IMR-90 (cell line): ENCODE measurements at places on chromosomes 2 and 18. TPM values are rescaled to one million over a fixed set of nuclear protein-coding genes. Genes with fewer than 3 reads are reported as not detected.

RASGRP3 gene
- 2.5 and 3.0 TPM in 2 replicates for total RNA-seq

CDH19 gene
- total RNA-seq: not detected in 2 replicates

RAB3GAP1 gene
- total RNA-seq: 65.8 and 85.5 TPM in 2 replicates

EFR3B gene
- total RNA-seq: 0.90 and 1.1 TPM in 2 replicates

INO80C gene
- 4.4 and 5.6 TPM in 2 replicates for total RNA-seq

GRCh38 chr2:136055929-136056688, 61.8 kb downstream of the CXCR4 start:
- no peak for DNase-seq

PDE11A gene
- total RNA-seq: 0.56 and 0.72 TPM in 2 replicates
